ENCODE measurements at places on chromosomes 5 and 9.
A peak's percentile ranks its signal among the peaks of the same experiment; 100 is the strongest.

DNA sequence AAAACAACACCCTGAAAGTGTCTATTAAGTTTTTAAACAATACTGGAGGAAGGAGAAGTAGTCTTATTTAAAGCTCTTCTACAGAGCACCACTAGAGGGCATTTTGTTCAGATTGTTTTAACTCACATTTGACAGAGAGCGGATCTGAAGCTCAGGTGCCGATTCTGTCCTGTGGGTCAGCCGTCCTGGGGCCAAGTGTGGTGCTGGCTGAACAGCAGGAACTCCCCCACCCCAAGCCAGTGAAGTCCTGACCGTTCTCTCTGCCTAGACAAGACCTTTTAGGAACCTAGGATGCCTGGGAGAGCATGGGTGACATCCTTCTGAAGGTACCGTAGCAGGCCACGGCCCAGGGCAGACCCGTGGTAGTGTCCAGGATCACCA lies 3.9 kb downstream of the EXOC3 start:
- no peak for DNase-seq

GRCh38 chr5:147234239-147234824 lies 494 bp upstream of the STK32A start:
- DNase-seq, result no peak

DNA sequence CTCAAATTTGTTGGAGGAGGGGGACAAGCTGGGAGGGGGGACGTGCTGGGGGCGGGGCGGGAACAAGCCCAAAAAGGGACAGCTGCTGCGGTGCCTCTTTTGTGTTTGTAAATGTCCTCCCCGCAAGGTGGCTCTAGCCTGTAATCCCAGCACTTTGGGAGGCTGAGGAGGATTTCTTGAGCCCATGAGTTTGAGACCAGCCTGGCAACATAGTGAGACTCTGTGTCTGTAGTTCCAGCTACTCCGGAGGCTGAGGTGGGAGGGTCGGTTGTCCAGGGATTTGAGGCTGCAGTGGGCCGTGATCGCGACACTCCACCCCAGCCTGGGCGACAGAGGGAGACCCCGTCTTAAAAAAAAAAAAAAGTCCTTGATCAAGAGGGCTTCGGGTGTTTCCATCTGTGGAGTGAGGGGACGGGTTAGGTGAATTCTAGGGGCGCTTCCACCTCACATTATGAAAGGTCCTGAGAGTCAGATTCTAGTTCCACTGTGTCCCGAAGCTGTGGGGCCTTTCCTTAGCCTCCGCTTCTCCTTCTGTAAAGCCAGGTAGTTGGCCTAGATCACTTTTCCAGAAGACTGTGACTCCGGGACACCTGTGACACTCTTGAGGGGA lies 779 bp upstream of the CTNNA1 start:
- no peak for DNase-seq

DNA sequence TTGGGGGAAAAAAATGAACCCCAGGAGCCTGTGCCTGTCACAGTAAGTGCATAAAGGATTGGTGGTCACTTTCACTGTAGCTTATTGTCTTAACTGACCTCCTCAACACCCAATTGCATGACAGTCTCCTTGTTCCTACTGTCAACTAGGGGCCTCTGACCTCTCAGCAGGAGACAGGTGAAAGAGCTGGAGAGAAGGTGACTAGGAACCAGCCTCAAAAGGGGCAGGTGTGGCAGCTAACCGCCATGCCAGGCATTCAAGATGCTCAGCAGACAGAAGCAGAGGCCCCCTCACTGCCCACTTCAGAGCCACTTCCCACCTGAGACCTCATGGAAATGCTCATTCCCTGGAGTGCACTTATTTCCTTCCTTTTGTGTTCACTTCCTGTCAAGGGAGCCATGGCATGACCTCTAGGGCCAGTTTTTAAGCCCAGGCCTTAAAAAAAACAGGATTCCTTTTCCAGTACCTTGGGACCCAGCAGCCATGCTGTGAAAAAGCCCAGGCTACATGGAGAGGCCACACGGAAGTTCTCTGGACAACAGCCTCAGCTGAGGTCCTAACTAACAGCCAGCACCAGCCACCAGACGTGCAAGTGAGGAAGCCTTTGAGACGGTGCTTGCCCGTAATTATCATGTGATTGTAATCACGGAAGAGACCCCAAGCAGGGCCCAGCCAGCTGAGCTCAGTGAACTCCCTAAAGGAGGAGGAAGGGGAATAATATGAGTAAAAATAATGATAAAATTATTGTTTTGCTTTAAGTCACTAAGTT lies 74.9 kb downstream of the NSUN2 start:
- DNase-seq, result no peak

- DNase-seq, result no peak
These were observed 39.2 kb upstream of the NEK6 start for GRCh38 chr9:124218438-124218982.

GRCh38 chr9:6646293-6646636 lies 736 bp upstream of the GLDC start:
- DNase-seq, result peak; percentile 8

GRCh38 chr9:122226758-122227574 lies 1.8 kb downstream of the LHX6 start:
- no peak for DNase-seq

DNA sequence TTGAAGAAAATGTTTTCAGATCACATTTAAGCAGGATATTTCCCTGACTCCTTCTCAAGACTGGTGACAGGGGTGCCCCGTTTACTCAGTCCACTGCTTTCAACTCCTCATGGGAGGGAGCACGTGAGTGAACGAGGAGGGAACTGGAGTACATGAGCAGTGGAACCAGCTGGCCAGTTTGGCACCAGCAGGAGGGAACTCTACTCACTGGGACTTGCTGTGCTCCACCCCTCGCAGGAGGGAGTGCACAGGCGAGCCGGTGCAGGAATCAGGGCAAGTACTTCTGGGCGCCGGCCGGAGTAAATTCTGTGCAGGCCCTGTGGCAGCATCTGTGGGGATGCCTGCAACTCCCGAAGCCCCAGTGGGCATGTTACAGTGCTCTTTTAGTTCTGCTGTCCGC lies 1941.1 kb upstream of the C9orf72 start:
- DNase-seq, result no peak

GRCh38 chr5:34624691-34625090 lies 31.4 kb upstream of the RAI14 start:
- no peak for DNase-seq

- no peak for DNase-seq
These were observed 36.3 kb upstream of the UBTD2 start for GRCh38 chr5:172319708-172320441.

DNA sequence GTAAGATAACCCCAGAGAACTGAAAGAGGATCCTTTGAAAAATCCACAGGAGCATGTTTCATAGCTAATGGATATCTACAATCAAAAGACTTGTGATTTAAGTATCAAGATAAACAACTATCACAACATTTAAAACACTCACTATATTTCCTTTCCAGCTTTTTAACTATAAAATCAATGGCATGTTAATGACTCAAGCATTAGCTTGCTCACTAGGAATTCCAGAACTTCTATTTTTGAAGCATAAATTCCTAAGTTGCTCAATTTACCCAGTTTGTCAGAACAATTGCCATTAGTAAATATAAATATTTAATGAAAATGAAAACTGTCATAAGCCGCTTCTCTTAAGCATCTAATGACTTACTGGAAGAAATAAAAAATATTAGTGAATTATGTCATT lies 355.3 kb downstream of the PRELID2 start:
- no peak for DNase-seq

All from stimulated activated CD4-positive, alpha-beta T cell treated with anti-CD3 and anti-CD28 coated beads, Interleukin-12 subunit alpha, Interleukin-12 subunit beta, amount 100 ng/mL, for 4 hours (primary cell).